Uterus (tissue), 4 donors: ENCODE measurements at places on chromosomes 1 and 21.

GRCh38 chr1:107724648-107725047 lies 240.3 kb downstream of the VAV3 start:
- no peak for DNase-seq

- peak; percentile 6 for DNase-seq
Observed at GRCh38 chr1:230174041-230174440, 107.0 kb downstream of the GALNT2 start.

DNA sequence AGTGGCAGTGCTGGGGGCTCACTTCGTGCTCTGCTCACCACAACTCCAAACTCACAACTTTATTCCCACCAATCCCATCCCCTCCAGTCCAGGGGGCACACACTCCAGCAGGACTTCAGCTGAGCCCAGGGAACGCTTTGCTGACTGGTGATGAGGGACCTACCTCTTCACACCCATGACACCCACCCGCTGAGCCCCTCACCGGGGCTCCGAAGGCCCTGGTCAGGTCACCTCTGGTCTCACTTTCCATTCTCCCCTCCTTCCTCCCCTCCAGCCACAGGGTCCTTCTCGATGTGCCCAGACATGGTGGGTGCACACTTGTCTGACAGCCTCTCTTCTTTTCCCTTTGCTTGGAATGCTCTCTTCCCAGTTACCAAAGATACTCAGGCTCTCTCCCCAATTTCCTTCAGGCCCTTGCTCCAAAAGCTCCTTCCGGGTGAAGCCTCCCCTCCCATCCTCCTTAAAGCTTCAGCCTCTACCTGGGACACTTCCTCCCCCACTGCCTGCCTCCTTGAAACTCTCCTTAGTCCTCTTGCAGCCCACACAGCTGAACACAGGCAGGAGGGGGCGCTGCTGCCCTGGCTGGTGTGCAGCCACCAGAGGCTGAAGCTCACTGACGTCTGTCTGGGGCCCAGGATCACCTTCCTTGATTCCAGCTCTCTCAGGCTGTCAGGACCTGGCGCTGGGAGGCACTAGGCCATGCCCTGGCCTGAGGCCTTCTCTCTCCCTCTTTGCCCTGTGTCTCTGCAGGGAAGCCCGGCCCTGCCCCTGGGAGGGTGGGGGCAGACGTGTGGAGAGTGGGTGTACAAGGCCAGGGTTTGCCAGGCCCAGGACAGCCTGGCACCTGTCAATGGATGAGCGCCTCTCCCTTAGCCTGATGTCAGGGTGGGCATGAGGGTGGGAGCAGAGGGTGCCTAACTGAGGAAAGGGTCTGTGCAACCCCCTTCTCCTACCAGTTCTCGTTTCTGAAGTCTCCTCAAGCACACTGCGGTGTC lies 1.6 kb downstream of the KCNE1 start:
- DNase-seq = peak; percentile 54

DNA sequence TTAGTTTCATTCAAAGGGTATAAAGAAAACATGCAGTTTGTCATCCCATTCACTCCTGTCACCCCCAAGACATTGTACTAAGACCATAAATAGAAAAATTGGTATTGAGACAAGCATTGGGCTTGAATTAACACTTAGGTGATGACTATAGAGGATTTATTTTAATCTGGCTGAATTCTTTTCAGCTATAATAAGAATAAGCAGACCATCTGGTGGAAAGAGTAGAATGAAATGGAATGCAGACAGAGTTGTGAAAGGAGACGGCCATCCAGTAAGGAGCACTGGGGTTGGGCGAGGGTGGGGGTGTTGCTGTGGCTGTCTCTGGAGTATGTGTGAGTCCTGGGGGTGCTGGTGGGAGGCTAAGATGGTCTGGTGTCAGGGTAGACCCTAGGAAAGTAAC lies 125.0 kb upstream of the IVNS1ABP start:
- no peak for DNase-seq

DNA sequence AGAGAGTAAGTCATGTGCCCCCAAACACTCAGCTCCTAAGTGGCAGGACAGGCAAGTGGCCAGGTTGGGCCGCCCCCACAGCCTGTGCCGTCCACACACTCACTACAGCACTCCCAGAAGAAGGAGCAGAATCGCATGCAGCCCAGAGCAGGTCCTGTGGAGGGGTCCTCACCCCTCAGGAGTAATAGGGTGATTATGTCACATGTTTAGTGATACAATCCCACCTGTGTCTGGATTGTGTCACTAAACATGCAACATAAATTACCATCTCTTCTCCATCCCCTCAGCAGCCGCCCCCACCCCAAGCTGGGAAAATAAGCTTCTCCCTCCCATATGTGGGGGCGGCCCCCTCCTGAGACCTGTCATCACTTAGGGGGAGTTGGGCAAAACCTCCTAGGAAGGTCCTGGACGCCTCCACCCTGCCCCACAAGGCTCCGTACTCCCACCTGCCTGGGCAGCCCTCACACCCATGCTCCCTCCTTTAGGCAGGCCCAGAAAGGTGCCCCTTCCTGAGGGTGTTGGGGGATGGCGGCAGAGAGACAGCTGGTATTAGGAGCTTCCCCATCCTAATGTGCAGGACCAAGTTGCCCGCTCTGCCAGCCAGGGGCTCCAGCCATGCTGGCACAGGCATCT lies 56.9 kb downstream of the STUM start:
- DNase-seq = no peak

DNA sequence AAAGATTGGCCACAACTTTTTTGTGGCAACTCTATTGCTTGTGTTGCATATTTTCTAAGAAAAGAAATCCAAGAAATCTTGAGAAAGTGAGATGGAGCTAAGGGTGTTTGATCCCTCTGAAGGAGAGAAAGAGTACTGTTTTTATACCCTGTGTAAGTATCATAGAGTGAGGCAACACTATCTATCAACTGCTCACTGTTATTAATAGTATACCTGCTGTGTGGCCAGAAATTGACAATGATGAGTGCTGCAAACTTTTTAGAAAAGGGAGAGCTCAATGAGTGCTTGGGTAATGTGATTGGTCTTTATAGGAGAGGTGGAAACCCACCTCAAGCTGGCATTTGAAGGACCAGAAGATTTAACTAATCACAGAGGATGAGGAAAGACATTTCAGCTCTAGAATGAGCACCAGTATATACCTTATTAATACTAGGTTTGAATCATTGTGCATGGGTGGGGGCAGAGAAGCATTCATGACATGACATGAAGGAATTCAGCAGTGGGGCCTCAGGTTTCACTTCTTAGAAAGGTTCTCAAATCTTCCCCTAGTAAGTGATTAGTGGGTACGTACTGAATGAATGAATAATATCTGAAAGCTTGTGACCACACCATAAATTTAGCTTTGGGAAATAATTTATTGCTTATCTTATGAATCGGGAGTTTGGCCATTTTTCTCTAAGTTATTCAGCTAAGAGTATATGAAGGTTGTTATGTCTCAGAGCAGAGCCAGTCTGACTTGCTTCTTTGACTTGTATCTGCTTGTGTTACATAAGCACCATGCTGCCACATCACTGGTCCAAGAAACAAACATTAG lies 169.2 kb upstream of the SGIP1 start:
- no peak for DNase-seq

- DNase-seq = no peak
Observed at GRCh38 chr21:42137191-42137904, 66.2 kb downstream of the UMODL1 start.

GRCh38 chr1:174077749-174078490 lies 55.8 kb upstream of the RC3H1 start:
- no peak for DNase-seq

DNA sequence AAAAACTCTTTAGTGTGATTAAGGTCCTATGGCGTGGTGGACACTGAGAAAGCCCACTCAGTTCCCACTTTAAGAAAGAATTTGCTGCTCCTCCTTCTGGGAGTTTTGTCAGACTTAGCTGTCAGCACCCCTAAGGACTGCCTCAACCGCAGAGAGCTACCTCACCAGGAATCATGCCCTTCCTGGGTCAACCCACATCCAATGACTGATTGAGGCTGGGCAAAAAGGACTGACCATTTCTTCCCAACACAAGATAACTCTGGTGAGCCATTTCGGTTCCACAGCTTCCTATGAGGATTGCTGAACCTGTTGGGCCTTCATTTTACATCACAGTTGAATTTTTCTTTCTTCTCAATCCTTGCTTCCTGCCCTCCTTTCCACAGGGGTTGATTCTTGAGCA lies 197.9 kb downstream of the NCAM2 start:
- no peak for DNase-seq

DNA sequence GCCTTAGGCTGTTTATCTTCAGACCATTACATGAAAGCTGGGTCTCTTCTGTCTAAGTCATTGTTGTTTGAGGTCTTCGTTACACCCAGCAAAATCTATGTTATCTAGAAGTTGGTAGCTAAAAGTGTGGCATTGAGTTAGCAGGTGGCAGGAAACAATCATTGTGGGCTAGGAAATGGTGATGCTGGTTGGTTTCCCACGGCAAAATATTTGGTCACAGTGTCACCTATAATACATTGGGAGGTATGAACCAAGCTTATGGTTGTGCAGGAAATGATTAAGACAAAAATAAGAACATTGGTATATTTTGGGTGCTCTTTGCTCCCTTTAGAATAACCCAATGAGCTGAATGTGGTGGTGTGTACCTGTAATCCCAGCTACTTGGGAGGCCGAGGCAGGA lies 169.7 kb downstream of the TRIM33 start:
- no peak for DNase-seq

GRCh38 chr1:234521836-234522235 lies 42.9 kb upstream of the TARBP1 start:
- DNase-seq = no peak

- DNase-seq = no peak
Observed at GRCh38 chr1:178094739-178095645, 1.1 kb downstream of the RASAL2 start.

- DNase-seq = no peak
Observed at GRCh38 chr21:45115141-45115540, 40.8 kb downstream of the ADARB1 start.

DNA sequence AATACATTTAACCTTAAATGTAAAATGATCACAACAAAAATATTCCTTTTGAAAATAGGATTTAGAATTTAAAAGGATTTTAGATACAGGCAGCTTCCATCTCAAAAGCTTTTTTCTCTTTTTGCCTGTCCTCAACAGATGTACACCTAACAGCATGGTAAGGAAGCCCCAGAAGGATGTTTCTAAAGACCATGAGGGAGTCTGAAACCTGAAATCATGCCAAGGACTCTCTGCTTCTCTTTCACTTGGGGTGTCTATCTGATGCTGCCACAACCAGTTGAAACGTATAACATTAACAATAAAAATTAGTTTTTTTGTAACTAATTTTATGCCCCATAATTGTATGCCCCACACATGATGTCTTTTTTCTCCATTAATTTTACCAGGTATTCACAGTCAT lies 5.4 kb upstream of the ZNF281 start:
- DNase-seq = no peak

DNA sequence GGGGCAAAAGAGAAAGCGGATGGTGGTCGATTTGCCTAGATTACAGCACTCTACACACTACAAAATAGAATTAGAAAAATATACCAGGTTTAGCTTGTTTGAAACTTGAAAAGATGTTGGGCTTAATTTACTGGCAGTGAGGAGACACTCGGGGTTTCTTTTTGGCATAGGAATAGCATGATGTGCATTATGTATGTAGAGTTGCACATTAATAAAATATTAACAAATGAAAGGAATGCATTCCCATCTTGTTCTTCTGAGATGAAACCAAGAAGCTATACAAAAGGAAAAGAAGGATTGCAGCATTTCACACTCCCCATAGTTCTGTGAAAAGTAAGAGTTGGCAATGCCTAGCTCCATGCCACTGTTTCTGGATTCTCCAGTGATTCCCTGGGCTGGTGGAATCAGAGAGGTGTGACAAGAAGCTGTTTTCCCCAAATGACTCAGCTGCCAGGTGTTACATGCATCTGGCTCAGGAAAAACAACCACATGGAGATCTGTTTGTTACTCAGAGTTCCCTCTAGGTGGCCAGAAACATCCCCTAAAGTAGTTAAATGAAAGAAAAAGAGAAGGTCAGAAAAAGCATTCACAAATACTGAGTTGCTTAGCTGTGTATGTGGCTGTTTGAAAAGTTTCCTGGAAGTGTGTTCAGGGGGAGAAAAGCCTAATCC lies 115.6 kb downstream of the UCK2 start:
- DNase-seq = no peak

DNA sequence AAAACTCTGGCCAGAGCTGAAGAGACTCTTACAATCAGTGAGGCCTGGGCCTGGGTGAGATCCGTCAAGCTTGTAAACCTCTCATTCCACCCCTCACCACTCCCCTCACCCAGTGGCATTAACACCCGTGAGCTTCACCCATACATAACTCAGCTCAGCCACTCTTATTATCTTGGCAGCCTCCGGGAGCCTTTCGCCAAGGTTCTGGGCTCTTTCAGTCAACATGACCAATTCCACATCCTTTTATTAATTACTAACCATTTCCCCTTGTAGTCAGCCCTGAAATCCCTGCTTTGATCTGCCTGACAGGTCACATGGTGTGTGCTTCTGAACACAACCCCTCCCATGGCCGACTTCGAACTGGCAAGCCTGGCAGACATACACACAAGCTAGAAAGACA lies 134.8 kb downstream of the SETD4 start:
- peak; percentile 42 for DNase-seq

DNA sequence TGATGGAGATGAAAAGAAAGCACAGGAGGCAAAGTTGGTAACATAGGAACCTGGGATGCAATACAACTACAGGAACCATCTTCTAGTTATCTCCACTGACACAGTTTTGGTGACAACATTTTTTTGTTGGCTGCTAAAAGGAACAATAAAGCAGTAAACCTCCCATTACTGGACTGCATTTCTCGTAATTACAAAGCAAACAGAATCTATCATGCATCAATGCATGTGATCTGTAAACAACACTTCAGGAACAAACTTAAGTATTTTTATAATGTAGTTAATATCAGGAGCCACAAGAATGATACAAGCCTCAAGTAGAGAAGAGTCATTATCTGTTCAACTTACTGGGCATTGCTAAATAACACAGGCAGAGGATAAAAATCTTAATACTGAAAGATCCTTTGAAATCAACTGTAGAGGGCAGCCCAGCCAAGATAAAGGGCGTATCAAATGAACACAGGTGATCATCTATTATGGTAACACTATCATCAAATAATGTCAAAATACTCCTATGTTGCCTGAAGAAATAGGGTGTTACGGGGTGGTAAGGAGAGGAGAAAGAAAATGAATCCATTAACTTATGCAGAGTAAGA lies 193.3 kb downstream of the EIF4G3 start:
- no peak for DNase-seq
